ENCODE measurements at places on chromosomes 16 and 17. TPM values are rescaled to one million over a fixed set of nuclear protein-coding genes. Genes with fewer than 3 reads are reported as not detected.

GRCh38 chr16:69095193-69095592 lies 10.3 kb upstream of the HAS3 start:
- no peak for DNase-seq

DNA sequence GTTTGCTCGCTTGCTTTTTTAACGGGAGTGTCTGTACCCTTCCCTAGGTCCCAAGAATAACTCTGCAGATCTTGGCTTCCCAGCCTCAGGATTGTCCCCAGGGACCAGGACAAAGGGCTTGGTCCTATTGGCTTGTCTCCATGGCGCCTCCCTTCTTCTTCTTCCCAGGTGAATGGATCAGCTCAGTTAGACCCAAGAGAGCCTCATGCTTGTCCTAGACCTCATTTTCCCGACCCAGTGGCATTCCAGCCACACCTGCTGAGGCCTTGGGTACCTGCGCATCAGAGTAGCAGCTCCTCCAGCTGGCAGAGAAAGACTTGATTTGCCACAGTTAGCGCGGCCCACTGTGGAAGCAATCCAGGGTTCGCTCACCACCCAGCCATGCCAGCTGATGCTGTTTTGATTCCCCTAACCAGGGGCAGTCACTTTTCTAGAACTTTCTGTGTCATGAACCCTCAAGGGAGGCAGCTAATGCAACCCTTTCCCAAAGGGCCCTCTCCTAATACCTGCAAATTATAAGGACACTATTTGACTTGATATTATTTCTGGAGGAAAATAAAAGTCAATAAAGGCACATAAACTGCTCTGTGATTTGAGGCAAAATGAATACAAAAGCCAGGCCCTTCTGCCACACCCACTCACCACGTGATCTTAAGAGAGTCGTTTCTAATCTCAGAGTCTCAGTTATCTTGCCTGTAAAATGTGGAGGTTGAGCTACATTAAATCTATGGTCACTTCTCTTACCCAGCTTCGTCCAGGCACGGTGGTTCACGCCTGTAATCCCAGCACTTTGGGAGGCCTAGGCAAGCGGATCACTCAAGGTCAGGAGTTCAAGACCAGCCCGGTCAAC lies 13.9 kb downstream of the GPR142 start:
- DNase-seq, result no peak

GRCh38 chr16:4520913-4521312 lies 17.7 kb downstream of the CDIP1 start:
- no peak for DNase-seq

DNA sequence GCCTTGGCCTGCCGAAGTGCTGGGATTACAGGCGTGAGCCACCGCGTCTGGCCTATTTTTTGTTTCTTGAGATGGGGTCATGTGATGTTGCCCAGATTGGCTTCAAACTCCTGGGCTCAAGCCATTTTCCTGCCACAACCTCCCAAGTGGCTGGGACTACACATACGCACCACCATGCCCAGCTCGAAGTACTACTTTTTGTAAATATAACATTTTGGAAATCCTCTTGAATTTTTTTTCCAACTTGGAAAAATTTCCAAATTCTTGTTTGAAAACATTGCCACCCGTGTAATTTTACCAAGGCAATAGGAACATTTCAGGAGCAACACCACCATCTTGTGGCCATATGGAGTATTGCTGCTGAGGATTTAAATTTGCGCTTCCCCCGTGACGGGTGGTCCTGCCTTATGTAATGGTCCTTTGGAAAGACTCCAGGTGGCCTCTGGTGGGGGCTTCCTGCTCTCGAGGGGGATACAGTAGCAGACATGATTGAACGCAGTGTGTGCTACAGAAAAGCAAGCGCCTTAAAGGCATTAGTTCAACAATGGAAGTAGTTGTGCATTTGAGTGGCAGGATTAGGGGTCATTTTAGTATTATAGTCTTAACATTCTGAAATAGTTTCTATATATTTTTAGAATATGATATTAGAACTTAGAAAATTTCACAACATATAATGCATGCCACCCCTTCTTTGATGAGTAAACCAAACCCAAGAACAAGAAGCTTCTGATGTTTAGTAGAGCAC lies 8.0 kb downstream of the FLYWCH1 start:
- peak; percentile 81 for DNase-seq

GRCh38 chr16:53209877-53210276 lies 155.1 kb downstream of the CHD9 start:
- DNase-seq, result no peak

DNA sequence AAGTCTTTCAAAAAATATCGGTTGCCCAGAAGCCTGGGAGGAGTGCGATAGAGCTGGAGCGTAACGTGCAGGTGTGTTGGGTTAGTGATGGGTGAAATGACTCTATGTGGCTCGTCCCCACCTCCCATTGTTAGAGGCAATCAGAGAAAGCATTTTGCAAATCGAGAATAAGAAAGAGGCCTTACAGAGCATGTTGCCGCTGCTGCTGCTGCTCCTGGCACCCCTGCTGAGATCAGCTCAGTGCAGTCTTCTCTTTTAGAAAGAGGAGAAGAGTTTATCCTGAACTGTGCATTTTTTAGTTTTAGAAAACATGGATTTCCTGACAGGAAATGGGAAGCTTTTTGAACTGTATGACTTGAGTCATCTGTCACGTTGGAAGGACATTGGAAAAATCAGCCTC lies 774.5 kb upstream of the RBFOX1 start:
- no peak for DNase-seq

GRCh38 chr17:66746736-66747135 lies 88.2 kb upstream of the CACNG5 start:
- no peak for DNase-seq

DNA sequence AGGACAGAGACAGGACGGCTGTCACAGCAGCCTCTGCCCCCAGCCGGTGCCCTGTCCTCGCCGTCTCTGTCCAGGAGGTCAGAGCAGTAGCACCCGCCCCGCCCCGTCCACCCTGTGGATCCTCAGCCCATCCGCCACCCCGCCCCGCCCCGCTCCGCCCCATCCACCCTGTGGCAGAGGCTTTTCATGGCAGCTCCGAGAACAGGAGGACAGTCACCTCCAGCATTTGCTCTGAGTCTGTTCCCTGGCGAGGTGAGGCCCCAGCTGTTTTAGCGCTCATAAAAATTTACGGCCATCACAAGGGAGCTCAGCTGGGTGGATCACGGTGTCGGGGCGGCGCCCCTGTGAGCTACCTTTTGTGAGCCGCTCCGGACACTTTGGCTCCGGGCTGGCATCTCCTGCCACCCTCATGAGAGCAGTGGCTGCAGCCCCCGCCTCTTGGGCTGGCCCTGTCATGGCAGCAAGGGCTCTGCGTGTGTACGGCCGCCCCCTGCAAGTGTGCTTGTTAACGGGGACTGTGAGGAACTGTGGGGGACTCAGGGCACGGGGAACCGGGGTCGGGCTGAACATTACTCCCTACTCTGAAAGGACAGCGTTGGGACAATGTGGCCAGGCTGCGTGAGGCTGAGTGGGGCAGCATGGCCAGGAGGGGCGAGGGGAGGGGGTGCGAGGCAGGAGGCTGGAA lies 32.3 kb upstream of the GNG13 start:
- no peak for DNase-seq

DNA sequence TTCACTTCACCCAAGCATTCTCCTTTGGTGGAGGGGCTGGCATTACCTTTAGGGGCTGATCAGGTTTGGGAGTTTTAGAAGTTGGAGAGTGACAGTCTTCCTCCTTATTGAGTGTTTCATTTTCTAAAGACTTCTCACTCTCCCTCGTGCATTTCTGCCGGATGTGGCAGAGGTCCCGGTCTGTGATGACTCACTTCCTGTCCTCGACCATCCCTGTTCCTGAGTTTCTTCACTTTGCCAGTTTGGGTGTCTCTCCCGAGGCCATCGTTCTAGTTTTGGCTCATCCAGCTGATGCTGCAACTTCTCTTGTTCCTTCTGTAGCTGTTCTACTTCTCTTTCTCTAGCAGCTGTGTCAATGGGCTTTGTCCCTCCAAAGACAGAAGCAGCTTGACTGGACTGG lies 104.3 kb downstream of the PHKB start:
- DNase-seq, result peak; percentile 33

DNA sequence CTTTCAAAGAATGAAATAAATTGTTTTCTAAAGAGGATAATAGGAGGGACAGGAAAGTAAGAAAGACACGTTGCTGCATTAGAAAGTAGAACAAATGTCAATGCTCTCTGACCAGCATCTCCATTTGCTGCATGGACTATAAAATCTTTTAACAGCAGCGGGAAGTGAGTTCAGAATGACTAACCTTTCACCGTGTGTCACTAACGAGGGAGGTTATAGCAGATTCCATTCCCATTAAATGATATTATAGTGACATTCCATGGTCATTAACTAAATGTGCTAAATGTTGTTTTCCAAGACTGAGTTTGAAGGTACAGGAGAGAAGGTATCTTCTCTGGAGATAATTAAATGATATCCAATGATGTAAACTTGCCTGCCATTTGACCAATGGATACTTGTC lies 127.1 kb upstream of the HS3ST3A1 start:
- no peak for DNase-seq

GRCh38 chr16:88737298-88738150 lies 31.2 kb downstream of the CTU2 start:
- peak; percentile 73 for DNase-seq

DNA sequence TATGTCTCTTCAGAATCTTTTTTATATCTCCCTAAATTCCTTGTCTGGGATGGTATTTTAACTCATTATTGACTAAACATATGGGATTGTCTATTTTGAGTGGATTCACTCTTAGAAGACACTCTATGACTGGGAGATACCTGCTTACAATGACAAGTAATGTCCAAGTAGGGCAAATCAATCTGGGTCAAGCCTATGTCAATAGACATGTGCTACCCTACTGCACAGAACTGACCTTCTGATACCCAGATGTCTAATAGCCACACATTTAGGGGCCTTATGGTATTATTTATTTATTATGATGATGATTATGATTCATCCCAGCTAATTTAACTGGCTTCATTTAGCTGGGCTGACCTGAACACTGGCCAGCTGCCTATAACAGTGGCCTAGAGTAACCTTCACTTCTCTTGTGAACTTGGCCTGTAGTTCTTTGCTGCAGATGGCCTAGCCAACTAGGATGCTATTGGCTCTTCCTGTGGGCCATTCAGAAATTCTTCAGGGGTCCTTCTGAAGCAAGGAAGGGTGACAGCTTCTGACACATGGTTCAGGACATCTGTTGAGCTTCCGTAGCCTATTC lies 138.0 kb downstream of the ANKFN1 start:
- peak; percentile 17 for DNase-seq

DNA sequence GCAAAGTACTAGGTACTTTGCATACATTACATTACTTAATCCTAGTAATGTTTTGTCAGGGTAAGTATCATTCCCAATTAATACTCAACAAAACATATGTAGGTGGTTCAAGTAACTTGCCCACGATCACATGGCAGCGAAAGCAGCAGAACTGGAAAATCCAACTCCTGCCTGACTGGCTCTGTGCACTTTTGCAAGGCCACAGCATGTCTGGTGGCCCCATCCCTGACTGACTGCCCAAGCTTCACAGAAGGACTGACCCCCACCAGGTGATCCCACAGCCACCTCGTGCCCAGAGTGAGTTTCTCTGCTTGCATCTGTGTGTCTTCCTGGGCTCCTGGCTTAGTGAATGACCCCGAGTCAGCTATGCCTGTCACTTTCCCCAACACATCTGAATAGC lies 11.4 kb downstream of the CNP start:
- no peak for DNase-seq

- peak; percentile 65 for DNase-seq
Observed at GRCh38 chr17:74457146-74457819, 9.2 kb upstream of the CD300A start.

DNA sequence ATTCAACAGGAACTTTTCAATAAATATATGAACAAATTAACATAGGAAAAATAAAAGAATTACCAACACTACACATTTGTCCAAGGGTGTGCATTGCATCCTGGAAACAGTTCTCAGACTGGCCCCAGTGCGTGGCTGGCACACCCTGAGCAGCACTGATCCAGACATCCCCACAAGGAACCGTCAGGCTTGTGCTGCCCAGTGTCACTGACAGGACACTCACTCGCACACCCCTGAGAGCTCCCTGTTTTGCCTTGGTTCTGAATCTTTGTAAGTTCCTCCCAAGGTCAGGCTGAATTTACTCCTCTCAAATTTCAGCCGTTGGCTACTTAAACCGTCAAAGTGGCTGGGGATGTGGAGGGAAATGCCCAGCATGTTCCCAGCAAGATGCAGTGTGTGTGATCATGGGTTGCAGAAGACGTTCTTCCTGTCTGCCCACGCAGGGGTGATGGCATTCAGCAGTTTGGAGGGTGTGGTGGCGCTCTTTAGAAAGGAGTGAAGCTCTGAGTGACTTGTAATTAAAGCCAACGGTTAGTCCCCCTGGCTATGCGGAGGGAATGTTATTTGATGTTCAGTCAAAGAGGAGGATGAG lies 1.7 kb downstream of the MT2A start:
- peak; percentile 78 for DNase-seq

DNA sequence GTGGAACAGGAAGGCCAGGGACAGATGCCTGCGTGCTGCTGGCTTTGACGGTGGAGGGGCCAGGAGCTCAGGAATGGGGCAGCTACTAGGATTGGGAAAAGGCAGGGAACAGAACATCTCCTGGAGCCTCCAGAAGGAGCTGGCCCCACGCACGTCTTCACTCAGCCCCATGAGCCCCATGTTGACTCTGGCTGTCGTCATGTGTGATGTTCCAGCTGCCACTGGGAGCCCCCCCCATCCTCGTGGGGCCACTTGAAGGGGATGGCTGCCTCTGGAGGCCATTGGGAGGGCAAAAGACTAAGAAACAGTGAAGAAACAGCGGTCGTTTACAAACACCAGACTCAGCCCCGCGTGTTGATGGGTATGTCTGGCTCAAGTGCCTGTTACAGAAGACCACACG lies 18.5 kb upstream of the APRT start:
- DNase-seq, result no peak

Gene RAMP2
- polyA plus RNA-seq, result 67.5 TPM

Gene ACSM5
- polyA plus RNA-seq, result 1.9 TPM

Gene HBA1
- polyA plus RNA-seq, result not detected

Gene FSCN2
- polyA plus RNA-seq, result 1.7 TPM

Gene PPP1R27
- 3.1 TPM for polyA plus RNA-seq

Gene RNF157
- polyA plus RNA-seq, result 4.7 TPM

Gene SLC16A11
- polyA plus RNA-seq, result 3.0 TPM

Gene PYDC1
- not detected for polyA plus RNA-seq

Gene IRX5
- polyA plus RNA-seq, result 0.29 TPM

Gene MRC2
- 5.2 TPM for polyA plus RNA-seq

Gene PAFAH1B1
- 42.4 TPM for polyA plus RNA-seq

Gene MLST8
- polyA plus RNA-seq, result 96.3 TPM

Data from adrenal gland (tissue), 19 donors.